NAMALWA (cell line): ENCODE measurements at places on chromosomes 16 and 17.

GRCh38 chr16:85391769-85392583 lies 221.1 kb upstream of the GSE1 start:
- DNase-seq: no peak

- no peak for DNase-seq
These were observed 44.0 kb downstream of the SDK2 start for GRCh38 chr17:73600103-73600871.

- DNase-seq: no peak
These were observed 80.8 kb upstream of the TRAP1 start for GRCh38 chr16:3797904-3798811.

GRCh38 chr16:55301385-55302008 lies 22.5 kb upstream of the IRX6 start:
- DNase-seq: no peak

- DNase-seq: no peak
These were observed 189.4 kb downstream of the RAB11FIP4 start for GRCh38 chr17:31580706-31581490.

- no peak for DNase-seq
These were observed 57.9 kb upstream of the PLCG2 start for GRCh38 chr16:81720973-81721906.

- no peak for DNase-seq
These were observed 16.7 kb downstream of the CRHR1 start for GRCh38 chr17:45800816-45801215.

DNA sequence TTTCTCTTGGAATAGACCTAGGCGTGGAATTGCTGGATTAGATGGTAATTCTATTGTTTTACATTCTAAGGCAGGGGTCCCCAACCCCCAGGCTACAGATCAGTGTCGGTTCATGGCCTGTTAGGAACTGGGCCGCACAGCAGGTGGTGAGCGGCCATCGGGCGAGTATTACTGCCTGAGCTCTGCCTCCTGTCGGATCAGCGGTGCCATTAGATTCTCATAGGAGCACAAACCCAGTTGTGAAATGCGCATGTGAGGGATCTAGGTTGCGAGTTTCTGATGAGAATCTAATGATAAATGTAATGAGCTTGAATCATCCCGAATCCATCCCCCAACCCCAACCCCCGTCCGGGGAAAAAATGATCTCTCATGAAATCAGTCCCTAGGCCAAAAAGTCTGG lies 23.0 kb downstream of the NLRC5 start:
- DNase-seq: no peak

GRCh38 chr16:62130101-62130500 lies 93.9 kb upstream of the CDH8 start:
- no peak for DNase-seq

DNA sequence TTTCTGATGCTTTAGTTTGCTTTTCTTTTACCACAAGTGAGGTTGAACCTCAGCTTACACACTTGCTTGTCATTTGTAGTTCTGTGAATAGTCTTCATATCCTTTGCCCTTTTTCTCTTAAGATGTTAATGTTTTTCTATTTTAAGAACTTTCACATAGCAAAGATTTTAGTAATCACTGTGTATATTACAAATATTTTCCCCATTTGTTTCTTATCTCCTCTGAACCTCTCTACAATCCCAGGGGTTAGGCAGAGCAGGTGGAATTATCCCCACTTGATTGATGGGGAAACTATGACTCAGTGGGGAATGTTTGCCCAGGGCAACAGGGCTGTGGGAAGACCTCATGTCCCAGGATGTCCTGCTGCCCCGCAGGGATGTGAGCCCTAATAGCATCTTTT lies 11.7 kb upstream of the MYH3 start:
- no peak for DNase-seq

GRCh38 chr17:70492368-70492767 lies 323.0 kb downstream of the KCNJ2 start:
- no peak for DNase-seq
